ENCODE measurements at places on chromosomes 5 and 9.

DNA sequence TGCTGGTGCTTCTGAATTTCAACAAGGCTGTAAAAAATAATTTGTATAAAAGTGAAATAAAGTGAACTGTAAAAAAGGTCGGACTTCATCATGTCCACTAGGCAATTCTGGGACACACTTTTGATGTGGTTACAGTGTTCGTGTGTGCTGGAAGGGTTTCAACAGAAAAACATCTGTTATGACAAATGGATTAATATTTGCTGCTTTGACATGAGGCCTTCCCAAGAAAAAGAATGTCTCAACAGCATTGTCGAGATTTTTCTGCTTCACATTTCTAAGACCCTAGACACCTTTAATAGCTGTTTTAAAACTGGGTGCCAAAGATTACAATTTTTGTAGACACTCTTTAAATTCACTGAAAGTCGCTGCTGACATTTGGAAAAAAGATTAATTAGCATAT is 216.6 kb downstream of the SLC12A2 start:
- DNase-seq: no peak

GRCh38 chr9:107227774-107228173 is 55.3 kb upstream of the RAD23B start:
- DNase-seq: peak; percentile 9

GRCh38 chr5:35205186-35205585 is 25.1 kb downstream of the PRLR start:
- no peak for DNase-seq

- peak; percentile 83 for DNase-seq
These were observed 2.3 kb upstream of the GNAQ start for GRCh38 chr9:78033870-78034269.

GRCh38 chr9:101999441-101999840 is 261.0 kb upstream of the GRIN3A start:
- peak; percentile 65 for DNase-seq

GRCh38 chr5:36396640-36397039 is 94.9 kb upstream of the RANBP3L start:
- DNase-seq: no peak

DNA sequence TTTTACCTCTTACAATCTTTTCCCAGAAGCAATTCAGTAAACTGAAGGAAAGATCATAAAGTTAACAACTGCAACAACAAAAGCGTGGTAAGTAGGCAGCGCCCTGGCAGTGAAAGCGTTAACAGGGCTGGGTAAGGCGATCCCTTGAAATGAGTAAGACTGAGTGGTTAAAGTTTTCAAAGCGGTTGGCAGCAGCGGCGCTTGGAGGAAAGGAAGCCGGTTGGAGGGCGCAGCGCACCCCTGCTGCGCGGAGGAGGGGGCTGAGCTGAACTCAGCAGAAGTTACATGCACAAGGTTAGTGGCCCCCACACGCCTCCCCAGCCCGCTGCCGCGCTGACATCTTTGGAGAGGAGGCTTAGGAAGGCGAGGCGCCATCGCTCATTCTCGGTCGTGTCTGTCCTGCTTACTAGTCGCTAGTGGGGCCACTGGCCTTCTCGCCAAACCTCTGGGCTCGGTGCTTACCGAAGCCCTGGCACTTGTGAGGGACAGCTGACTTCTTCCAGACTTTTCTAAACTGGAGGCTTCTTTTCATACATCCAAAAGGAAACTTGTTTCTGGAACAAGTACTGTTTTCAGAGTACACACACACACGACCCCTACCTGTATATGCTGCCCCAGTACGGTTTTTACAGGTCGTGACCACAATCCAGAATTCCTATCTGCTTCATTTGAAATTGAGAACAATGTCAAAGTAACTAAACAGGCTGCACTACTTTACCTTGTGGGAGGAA is at the start of gene SH3RF2:
Gene SH3RF2 (plus strand): TSS at position 178 of the 731 bp plus-strand sequence. CDS start 1,351 bp downstream, outside the sequence.
- DNase-seq: no peak

- DNase-seq: no peak
These were observed 90.4 kb downstream of the SERINC5 start for GRCh38 chr5:80165452-80165851.

GRCh38 chr9:129868872-129869486 is 33.7 kb downstream of the USP20 start:
- DNase-seq: no peak

- DNase-seq: peak; percentile 79
These were observed 244.1 kb downstream of the ADGRV1 start for GRCh38 chr5:90802474-90803317.

GRCh38 chr5:170585273-170585948 is 81.6 kb downstream of the KCNIP1 start:
- DNase-seq: no peak

GRCh38 chr5:166618526-166618925 is 1672.9 kb upstream of the WWC1 start:
- no peak for DNase-seq

DNA sequence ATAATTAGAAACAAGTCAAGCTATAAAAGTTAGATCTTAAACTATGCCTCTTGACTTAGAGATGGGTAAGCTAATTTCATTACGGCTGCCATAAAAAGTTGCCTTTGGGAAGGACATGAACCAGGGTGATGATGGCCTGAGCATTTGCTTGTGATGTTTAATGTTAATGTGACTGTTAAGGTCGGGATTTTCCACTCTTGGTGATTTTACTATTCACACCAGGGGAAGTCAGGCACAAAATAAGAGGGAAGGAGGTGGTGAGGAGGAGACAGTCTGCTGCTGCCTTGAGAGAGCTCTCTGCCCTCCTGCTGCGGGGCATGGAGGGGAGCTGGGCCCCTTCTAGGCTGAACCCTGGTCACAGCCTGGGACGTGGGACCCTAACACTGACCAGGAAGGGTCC is 34.4 kb downstream of the AHRR start:
- DNase-seq: no peak

GRCh38 chr5:64437496-64437895 is 68.3 kb upstream of the RGS7BP start:
- peak; percentile 30 for DNase-seq

DNA sequence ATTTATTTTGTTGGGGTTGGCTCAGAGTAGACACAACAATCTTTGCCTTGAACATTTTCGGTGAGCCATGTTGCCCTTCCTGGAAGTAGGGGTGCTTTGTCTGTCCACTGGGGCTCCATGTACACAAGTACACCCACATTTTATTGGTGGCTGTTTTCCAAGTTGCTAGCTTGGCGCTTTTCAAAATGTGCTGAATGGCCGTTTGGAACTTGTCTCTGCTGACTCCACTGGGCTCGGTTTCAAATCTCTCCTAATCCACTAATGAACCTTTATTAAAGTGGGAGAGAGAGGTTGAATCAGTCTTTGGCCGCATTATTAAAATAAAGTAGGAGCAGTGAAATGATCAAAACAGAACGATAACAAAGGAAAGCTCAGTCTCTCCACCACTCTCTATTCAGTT is 64.6 kb upstream of the TAF11L2 start:
- DNase-seq: no peak

DNA sequence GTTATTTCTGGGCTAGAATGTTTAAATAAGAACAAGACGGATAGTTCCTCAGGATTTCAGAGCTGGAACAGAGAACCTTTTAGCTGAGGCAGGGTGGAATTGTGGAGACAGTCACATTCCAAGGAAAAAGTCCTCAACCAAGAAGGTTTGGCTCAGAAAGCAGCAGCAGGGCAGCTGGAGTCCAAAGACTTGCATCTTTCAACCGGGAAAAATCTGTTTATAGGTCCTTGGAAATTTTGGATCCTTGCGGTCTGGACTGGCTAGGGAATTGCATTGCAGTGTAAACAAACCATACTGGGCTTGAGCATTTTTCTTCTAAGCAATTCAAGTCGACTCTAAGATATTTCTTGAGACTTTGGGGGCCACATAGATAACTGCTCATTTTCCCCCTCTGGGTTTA is 40.8 kb upstream of the HMHB1 start:
- DNase-seq: no peak

GRCh38 chr5:26737348-26738265 is 300.8 kb downstream of the CDH9 start:
- peak; percentile 65 for DNase-seq

DNA sequence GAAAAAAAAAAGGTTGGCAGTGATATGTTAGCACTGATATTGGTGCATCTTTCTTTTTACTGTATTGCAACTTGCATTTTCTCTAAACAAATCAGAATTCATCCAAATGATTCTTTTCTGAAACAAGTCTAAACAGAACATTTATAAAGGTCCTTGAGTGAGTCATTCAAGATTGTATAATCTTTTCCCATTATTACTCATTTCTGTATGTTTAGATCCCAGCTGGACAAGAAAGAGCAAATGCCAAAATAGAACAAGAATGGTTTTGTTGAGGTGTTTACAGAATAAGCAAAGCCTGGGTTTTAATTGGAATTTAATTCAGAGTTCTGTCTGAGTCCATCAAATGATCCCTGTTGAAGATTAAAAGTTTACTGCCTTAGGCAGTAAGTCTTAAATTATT is 112.3 kb downstream of the VCAN start:
- DNase-seq: no peak

DNA sequence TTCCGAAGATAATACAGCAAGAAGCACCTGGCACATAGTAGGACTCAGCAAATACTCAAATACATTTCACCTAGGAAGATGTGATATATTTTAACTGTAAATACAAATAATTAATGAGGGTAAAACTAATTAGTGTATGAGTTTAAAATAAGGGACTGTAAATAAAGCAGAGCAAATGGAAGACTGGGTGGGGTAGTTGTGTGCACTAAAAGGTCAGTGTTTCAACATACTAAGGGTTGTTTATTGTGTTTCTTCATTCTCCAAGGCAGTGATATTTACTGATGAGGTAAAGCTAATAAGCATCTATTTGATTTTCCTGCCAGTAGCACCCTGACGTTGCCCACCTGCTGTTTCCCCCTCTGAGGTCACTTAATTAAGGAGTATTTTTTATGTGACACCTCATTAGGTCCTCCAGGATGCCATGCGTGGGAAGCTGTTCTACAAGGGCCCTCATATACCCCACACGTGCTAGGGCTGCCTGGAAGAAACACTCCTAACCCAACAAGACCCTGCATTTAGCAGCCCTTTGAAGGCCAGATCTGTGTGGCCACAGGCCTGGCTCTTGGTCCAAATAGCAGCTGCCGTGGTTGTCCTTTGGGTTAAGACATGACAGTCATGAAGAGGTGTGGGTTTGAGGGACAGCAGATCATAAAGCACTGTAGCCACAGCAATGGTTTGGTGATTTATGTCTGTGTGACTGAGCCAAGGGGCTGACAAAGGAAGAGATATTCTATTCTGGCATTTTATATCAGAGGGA is 97.5 kb upstream of the RPS23 start:
- DNase-seq: peak; percentile 65

- peak; percentile 5 for DNase-seq
These were observed 86.2 kb downstream of the GCNT1 start for GRCh38 chr9:76545191-76545590.

GRCh38 chr5:4817767-4818166 is 322.4 kb upstream of the ADAMTS16 start:
- DNase-seq: no peak

DNA sequence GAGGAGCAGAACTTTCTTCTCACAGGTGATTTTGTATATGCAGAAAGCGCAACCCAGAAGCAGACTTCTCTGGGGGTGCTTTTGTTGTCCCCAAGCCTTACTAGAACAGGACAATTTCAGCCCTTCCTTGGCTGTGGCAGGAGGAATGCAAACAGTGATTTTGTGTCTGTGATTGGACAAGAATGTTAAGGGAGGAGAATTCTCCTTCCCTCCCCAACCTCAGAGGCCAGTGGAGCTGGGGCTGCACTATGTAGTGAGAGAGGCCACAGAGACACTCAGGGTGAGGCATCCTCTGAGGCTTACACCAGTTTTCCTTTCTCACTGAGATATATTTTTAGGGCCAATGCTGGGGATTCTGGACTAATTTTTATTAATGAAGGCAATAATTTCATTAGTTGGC is 58.8 kb downstream of the ZNF366 start:
- DNase-seq: no peak

- DNase-seq: no peak
These were observed 93.9 kb downstream of the YTHDC2 start for GRCh38 chr5:113607361-113607760.

DNA sequence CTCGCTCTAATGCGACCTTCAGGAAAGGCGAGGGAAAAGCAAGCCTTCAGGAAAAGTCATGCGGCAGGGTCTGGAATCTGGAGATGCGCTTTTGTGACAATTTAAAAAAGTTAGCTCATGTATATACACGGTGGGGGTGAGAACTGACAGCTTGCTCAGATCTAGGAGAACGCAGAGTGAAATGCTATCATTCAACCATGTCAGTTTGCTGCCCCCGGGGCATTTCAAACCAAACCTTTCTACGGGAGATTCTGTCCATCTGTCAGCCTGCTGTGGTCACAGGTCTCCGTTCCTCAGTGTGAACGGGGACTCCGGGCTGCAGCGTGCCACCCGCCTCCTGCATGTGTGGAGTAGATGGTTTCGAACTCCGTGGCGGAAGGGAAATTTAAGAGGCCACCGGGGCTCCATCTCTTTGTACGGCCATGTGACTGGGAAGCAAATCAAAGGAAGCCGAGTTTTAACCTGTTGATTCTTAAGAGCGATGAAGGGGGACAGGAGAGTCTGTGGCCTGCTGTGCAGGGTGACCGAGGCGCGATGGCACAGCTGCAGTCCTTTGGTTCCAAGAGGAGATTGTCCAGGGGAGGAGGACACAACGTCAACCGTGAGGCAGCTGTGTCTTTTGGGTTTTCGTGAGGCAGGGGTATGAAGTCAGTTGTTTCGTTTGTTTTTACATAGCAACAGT is 45.9 kb downstream of the OTULIN start:
- DNase-seq: no peak

DNA sequence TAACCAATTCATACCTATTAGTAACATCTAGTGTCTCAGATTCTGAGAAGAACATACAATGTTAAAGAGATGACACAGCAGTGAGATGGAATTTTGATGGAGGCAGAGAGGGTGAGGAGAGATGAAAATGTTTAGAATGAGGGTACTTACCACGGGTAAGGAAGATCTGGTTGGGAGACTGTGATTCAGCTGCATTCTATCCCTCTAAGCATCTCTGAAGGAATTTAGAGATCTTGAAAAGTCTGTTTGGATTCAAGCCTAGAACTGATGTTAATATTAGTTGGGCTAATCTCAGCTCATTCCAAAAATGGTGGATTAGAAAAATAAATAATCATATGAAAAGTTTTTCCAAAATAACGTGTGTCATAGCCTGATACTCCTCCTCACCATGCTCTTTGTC is 191.5 kb upstream of the CLINT1 start:
- DNase-seq: no peak

All from DMS53 (cell line).